ENCODE measurements at places on chromosomes 7 and 10.

DNA sequence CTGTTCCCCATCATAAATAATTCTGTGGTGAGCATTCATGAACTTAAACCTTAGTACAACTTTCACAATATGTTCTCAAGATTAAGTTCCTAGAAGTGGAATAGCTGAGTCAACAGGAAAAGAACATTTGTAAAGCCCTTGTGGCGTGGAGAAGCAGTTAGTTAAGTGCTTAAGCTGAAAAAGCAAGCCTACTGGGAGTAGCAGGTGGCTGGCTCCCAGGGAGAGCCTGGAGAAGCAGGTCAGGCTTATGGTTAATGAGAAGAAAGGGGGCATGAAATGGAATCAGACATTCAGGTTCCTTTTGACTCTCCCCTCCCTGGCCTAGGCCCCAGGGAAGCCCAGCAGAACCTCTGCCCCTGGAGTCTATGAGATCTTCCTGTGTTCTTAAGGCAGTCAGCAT is 35.3 kb downstream of the VSTM4 start:
- DNase-seq: no peak

DNA sequence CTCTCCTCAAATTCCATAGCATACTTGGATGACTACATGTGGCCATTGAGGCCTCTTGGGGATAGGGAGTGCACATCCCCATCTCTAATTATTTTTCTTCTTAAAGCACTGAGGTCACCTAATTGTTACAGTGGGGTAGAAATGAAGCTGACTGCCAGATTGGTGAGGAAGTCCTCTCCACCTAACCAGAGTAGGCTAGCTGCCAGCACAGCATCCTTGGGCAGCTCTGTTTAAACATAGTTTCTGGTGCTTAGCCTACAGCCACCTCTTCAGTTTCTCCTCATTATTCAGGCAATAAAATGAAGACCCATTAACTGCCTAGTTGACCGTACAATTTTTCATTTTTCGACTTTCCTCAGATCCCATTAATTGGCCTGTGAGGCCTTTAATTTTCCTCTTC is 104.6 kb downstream of the MLLT10 start:
- DNase-seq: no peak

DNA sequence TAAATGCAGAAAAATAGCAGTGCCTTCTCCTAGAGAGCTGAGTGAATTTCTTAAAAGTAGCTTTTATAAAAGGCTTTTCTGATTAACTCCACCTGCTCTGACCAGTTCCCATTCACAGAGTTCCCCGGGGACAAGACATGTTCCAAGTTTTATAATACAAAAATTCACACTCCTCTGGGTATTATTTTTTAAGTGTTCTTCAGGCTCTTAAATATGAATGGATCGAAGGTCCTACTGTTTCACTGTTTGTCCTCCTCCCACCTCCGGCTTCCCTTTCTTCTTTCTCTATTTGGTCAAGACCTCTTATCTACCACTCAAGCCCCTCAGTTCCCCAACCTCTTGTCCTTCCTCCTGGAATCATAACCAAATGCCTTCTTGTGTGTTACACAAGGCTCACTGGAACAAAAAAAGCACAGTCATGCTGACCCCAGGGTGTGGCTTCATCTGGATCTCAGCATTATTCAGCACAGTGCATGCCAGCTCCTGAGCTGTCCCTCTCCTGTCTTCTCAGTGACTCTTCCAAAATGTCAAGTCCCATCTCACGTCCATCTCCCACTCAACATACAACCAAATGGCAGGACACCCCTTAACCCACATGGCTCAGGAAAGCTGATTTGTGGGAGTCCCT is 222.4 kb downstream of the SORCS1 start:
- no peak for DNase-seq

- DNase-seq: no peak
Observed at GRCh38 chr7:133975130-133975529, 152.0 kb upstream of the LRGUK start.

DNA sequence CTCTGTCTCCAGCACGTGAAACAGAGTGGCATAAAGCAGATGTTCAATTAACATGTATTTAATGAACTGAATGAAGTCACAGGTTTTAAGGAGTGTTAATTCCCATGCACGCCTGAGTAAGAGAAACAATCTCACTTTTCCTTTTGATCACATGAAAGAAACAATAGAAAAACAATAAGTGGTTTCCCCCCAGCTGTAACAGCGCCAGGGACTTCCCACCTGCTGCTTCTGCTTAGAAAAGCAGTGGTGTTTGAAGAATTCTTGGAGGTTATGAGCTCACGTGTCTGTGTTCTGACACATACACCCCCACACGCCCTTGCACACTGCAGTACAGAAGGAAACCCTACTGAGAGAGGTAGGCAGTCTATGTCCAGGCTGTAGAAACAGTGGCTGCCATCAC is 51.3 kb upstream of the FRMD4A start:
- no peak for DNase-seq

GRCh38 chr10:43114743-43115611 is 23.3 kb upstream of the CSGALNACT2 start:
- DNase-seq: no peak

GRCh38 chr7:30371321-30371720 is 86.9 kb downstream of the ZNRF2 start:
- no peak for DNase-seq

DNA sequence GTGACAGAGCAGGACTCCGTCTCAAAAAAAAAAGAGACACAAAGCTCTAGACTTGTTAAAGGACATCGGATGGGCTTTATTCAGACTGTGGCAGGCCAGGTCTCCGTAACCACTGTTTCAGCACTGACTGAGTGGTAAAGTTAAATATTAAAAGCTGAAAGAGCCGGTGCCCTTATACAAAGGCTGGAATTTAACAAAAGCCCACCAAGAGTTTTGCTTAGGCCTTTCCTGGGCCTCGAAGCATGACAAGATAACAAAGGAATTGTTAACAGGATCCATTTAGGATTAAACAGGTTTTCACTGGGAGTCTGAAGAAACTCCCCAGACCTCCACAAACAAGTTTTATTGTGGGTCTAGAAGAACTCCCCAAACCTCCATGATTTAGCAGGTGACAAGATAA is 727.8 kb downstream of the TYW1 start:
- DNase-seq: no peak

GRCh38 chr7:15284396-15284795 is 277.4 kb downstream of the AGMO start:
- DNase-seq: no peak

GRCh38 chr10:4061441-4061951 is 276.5 kb upstream of the KLF6 start:
- DNase-seq: no peak

DNA sequence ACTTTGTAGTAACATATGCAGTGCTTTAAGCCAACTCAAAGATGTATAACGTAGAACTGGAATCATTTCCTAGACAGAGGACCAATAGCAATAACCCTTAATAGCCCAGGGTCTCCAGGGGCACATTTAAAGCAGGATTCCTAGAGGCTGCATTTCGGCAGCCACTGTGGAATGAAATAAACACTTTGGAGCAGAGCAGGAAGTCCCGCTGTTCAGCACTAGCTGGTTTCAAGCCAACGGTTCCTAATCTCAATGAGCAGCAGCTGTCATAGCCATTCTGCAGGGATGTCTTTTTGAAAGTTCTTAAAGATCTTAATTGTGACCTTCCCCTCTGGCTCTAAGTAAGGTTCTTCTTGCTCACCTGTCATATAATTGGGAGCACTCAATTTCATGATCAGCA is 18.4 kb upstream of the MACROH2A2 start:
- no peak for DNase-seq

DNA sequence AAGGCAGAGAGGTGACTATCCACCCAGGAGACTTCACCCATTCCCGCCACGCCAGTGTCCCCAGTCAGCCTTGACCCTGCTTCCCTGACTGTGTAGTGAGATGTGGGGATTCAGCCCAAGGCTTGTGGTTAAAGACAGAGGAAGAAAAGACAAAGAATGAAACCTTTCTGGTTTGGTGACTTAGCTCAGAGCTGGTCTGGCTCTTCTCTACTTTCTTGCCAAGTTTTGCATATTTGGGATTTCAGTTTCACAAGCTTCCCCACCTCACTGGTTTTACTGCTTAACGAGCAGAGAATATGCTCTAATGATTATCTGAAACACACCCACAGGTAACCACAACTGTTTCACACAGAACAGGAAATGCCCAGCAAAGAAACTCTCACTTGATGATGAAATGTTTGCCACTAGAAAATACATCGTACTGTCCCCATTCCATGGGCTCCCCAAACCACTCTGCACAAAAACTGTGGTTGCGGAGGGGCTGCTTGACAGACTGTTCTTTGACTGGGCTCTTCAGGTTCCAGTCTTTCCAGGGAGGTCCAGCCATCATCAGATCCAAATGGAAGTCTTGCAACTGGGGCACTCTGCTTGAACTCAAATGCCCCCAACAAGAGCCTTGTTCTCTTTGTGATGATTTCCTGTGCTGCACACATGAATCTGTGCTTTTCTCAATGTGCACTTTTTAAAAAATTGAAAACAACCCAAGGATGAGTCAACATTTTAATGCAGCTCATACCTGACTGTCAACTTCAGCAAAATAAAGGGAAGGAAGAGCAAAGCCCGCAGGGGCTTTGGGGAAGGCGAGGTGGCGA is 95.5 kb downstream of the CTBP2 start:
- no peak for DNase-seq

- DNase-seq: no peak
Observed at GRCh38 chr7:139782932-139783331, 5.1 kb upstream of the HIPK2 start.

DNA sequence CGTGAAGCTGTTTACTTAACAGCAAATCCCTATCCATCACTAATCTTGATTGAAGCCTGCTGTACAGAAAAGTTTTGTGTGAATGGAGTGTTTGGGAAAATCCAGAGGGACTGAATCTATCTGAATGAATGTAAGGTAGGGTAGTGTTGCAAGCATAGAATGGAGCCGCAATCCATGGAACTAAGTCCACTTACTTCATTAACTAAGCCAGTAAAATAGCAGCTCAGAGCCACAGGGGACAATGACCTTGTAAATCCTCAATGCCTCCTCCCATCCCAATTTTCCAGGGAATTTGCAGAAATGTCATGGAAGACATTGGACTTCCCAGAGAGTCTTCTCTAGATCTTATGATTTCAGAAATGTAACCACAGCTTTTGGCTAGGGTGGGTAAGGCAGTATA is 15.2 kb downstream of the TBATA start:
- DNase-seq: no peak

DNA sequence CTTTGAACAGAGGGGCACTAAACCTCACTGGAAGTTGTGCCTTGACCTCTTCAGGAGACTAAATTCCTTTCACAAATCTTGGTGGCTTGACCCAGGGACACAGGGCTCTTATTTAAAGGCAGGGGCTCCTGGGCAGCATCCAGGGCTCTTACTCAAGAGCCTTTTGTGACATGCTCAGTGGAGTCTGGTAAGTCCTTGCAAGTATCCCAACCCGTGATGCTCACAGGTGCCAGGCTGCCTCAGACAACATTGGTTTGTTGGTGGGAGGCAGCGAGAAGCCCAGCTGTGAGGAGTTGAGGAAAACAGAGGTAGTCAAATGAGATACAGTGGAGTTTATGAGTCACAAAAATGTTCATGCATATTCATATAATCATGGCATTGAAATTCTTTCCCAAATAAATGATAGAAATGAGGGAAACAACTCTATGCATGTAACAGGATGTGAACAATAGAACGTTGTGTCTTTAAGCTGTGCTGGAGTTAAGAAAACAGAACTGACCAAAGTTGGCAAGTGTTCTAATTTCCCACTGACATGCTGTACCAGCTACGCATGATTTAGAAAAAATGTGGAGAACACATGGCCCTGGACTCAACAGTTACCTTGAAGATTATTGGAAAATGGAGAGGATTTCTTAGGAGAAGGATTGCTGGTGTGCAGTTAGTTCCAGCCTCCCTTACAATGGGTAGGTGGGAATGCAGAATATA is 654.5 kb upstream of the COBL start:
- no peak for DNase-seq

DNA sequence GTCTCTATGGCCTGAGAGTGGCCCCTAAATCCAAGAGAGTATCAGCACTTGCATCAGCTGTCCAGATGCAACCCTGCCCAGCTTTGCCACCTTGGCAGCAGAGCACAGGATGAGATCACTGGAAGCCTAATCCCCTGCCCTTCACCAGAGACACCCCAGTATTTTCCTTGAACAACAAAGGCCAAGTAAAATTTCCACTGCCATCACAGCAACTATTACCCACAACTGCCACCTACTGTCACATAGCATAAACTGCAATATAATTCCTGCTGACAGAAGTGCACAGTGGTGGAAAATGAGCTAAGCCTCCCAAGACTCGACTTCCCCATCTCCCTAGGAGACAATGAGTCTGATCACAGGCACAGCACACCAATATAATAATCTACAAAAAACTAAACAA is 462.8 kb upstream of the ZWINT start:
- DNase-seq: peak; percentile 7

DNA sequence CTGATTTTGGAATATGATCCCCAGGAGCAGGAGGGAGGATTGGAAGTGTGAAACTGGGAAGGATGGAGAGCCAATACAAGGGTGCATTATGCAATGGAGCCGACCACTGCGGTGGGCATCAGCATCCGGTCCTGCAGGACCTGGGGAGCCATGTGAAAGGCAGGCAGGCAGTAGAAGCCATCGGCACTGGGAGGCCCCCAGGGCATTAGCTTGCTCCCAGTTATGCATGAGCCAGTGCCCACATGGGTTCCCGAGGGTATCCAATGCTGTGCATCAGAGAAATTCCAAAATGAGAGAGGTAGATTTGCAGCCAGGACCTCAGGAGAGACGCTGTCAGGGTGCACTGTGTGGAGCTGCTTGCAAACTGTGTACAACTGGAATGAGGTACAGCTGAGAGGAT is 8.7 kb upstream of the KCP start:
- DNase-seq: no peak

DNA sequence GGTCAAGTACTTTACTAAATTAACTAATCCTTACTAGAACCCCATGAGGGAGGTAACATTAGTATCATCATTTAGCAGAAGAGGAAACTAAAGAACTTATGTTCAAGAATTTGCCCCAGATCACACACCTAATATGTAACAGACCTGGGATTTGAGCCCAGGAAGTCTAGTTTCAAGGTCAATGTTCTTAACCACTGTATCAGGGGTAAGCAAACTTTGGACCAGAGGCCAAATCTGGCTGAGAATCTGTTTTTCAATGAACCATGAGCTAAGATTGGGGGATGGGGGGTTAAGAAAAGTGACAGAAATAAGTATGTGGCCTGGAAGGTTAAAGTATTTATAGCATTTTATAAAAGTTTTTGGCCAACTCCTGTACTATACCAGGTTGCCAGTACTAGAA is 95.1 kb downstream of the ZNF248 start:
- no peak for DNase-seq

DNA sequence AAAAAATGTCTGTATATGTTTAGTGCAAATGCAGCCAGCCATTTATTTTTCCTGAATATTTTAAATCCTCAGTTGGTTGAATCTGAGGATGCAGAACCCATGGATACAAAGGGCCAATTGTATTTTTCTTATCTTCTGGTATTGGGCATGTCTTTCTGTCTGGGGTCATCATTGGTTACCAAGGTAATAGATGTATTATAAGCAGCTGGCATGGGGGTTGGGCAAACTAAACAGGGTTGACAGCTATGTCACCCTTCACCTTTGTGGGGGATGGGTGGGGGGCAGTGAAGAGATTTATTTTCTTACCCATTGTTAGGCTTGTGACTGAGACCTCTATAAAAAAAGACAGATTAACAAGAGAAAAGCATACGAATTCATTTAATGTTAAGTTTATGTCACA is 38.8 kb downstream of the CDHR3 start:
- DNase-seq: no peak

Measured in T1000 (cell line).